Activated naive CD4-positive, alpha-beta T cell treated with anti-CD3 and anti-CD28 coated beads for 36 hours (primary cell): ENCODE measurements at places on chromosomes 7 and 10. TPM values are rescaled to one million over a fixed set of nuclear protein-coding genes. Genes with fewer than 3 reads are reported as not detected.

DNA sequence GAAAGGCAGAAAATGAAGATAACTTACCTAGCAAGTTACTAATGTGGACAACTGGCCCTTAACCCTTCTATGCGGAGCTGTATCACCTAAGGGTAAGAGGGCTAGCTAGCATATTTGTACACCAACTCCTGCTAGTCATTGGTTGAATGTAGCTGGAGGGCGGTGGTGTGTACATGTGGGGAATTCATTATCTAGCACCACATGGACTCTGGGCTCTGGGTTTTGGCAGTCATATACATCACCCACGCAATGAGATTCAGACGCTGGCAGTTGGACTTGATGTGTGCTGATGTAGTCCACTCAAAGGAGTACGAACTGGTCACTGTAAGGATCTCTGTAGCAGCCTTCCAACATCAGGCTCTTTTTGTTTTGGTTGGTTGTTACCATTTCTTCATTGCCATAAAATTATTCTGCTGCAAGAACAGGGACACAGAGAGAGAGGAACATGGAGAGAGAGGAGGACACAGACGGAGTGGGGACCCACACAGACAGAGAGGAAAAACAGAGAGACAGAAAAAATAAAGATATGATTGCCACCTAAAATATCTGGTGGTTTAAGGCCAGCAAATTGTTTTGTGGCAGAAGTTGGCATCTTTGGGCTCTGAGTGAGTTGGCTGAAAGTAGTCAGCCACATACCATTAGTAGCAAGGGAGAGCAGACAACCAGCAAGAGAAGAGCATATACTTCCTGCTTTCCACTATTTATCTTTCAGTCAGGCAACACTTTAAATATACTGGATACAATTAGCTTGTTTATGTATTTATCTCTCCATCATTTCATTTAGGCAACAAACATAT is 76.7 kb upstream of the MTPN start:
- DNase-seq = no peak

- no peak for DNase-seq
These were observed 105.9 kb downstream of the CDC14C start for GRCh38 chr7:49030221-49030620.

DNA sequence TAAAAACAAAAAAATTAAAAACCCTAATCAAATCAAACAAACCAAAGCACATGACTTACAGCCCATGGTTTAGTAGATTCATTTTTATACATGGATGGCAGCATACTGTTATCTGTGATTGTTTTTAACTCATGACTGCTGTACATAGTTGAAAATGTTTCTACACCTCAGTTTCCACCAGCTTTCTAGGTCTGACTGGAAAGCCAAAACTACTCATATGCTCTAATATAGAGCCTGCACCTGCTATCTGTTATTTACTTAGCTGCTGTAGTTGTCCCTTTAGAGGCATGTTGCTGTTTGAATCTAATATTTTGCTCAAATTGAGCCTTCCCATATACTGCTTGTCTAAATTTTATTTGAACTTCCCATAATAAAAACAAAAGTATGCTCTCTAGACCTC is 289.9 kb upstream of the LRRN3 start:
- no peak for DNase-seq

DNA sequence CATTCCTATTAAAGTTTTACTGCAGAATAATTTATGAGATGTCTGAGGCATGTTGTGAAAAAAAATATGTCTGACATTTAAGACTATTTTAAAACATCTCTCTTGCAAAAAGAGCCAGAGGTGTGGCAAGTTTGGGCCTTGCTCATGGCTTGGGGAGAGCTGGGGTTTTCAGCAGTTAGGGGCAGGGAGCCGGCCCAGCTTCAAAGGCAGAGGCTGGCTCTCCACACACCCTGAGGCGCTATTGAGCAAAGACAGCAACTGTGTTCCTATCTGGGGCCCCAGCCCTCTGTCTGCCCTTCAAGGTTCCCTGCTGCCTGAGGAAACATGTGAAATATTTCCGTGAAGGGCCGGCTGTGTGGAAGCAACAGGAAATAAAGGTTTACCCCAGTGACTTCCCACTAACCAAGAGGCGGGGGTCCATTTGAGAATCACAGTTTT is 94.0 kb downstream of the SORBS1 start:
- DNase-seq = peak; percentile 5

PRSS1 gene
- not detected for total RNA-seq

DNA sequence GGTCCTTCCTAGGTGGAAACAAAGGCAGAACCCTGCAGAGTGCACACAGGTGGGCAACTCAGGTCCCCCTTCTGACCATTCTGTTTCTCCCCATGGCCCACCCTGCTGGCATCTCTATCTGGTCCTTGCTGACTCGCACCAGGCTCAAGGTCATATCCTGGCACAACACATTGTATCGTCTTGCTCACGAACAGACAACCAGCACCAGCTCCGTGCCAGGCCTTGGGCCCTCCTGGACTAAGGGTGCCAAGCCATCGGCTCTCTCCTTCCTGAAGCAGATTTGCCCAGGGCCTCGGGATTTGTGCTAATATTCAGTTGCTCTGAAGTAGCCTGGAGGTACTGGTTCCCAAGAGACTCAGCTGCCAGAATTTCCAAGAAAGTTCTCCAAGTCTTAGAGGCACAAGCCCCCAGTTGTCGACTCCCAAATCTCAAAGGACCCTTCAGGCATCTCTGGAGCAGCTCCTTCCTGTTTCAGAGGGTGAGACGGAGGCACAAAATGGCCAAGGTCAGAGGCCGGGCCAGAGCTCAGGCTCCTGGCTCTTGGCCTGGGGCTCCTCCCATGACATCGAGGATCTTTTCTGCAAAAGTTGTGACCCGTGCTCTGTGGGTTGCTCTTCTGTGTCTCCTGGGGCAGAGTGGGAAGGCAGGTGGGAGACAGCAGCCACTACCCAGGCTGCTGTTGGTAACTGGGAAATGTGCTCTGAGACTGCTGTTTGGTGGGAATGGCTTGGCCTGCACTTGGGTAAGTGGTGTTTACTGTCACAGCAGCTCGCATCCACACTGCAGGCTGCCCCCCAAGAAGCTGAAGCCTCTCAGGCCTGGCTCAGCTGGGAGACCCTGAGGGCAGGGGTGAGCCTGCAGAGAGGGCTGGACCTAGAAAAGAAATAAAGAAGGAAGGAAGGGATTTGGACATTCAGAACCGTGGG is 121.3 kb downstream of the RGS10 start:
- no peak for DNase-seq

GRCh38 chr10:94292434-94293090 is 70.2 kb downstream of the NOC3L start:
- no peak for DNase-seq

GRCh38 chr7:136016649-136017395 is 39.7 kb upstream of the MTPN start:
- peak; percentile 10 for DNase-seq

DDC gene
- total RNA-seq = not detected

- no peak for DNase-seq
These were observed 10.0 kb downstream of the KLF6 start for GRCh38 chr10:3774814-3775695.

RPEL1 gene
- total RNA-seq = not detected

DNA sequence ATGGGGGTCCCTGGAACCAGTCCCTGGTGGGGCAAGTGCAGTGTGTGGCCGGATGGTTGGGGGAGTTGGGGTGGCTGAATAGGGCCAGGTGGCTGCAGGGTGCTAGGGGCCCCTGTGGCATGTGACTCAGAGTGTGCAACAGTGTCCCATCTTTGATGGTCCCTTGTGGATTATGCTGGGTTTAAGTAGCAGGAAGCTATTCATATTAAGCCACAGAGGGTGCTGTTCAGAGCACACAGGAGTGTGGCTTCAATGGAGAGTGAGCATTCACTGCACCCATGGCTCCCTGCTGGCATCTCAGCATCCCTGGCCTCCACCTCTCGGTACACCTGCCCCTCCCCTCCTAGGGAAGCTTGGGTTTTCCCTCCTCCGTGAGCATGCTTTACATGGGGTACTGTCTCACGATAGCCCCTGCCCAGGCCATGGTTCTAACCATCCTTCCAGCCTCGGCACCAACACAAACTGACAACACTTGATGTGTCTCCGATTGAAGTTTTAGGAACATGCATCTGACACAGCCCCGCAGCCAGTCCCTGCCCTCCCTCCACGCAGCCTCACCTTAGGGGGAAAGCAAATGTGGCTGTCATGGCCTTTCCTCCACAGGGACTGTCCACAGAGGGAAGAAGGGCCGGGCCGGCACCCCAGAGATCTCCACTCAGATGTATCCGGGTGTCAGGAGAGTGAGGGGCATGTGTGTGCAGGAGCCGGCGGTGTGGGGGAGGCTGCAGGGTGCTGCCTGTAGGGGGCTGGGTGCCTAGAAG is 30.4 kb upstream of the PPIF start:
- peak; percentile 47 for DNase-seq
